Left colon (tissue), 2 donors: ENCODE measurements at places on chromosomes 2 and 18.

GRCh38 chr2:234852941-234853340 is 98.9 kb upstream of the SH3BP4 start:
- DNase-seq: no peak

GRCh38 chr18:26268454-26268853 is 42.2 kb downstream of the TAF4B start:
- no peak for DNase-seq

GRCh38 chr2:182917924-182918323 is 51.5 kb upstream of the FRZB start:
- DNase-seq: no peak

DNA sequence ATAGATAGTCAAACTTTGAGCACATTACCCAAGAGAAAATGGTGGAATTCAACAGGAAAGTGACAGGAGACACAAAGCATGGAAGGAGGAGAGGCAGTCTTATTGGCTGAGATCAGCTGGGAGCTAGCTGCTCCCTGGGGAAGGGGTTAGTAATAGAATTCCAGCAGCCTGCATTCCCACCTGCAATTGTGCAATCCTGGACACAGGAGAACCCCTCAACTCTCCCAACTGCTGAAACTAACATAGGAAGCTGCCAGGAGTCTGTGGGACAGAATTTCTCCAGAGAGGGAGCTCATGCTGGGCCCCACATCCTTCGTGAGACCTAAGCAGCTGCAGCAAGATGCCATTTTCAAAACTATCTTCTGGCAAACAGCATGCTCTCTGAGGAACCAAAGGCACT is 69.8 kb upstream of the ACVR1C start:
- DNase-seq: no peak

DNA sequence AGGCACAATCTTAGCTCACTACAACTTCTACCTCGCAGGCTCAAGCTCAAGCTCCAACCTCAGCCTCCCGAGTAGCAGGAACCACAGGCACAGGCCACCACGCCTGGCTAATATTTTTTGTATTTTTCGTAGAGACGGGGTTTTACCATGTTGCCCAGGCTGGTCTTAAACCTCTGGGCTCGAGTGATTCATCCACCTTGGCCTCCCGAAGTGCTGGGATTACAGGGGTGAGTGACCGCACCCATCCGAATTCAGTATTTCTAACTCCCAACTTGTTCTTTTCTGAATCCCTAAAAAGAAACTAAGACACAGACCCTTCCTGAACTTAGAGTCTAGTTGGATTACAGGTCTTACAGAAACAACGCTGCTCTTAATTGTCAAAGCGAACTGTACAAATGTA is 32.3 kb upstream of the ACSL3 start:
- no peak for DNase-seq

- DNase-seq: no peak
Observed at GRCh38 chr2:46643951-46644350, 164.6 kb downstream of the TMEM247 start.

DNA sequence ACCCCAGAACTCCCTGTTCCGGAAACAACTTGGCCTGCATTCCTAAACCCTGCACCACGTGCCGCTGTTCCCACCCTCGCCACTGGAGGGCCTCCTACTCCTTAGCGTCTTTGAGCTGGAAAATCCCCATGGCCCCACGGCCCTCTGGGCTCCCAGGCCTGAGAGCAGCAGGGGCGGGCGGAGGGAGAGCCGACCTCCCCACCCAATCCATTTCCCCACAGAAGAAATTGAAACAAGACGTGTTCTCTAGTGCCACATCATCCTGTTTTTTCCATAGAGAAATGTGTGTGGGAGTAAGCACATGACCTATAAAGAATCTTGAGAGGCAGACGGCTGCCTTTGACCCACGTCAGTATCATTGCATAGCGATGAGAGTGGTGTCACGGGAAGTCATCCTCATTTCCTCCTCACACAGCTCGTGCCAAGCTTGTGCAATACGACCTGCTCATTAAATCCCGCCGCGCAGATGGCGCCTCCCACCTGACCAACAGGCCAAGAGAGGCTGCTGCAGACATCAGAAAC is 79.2 kb downstream of the LAMA1 start:
- peak; percentile 61 for DNase-seq

DNA sequence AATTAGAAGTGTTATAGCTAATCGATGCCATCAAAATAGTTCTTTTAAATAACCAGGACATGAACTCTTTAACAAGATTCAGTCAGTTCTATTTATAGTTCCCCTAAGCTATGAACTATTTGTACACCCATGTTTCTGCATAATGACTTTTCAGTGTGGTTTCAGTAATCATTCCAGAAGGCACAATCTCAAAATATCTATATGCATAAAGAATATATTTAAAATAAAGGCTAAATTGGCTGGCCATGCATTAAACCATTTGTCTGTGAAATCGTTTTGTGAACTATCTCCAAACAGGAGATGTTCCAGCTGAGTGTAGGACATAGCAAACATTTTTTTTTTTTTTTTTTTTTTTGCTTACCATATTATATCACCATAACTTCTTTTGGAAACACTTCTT is 719.3 kb downstream of the PLCL1 start:
- no peak for DNase-seq

- no peak for DNase-seq
Observed at GRCh38 chr2:10658041-10658913, 31.5 kb downstream of the NOL10 start.

DNA sequence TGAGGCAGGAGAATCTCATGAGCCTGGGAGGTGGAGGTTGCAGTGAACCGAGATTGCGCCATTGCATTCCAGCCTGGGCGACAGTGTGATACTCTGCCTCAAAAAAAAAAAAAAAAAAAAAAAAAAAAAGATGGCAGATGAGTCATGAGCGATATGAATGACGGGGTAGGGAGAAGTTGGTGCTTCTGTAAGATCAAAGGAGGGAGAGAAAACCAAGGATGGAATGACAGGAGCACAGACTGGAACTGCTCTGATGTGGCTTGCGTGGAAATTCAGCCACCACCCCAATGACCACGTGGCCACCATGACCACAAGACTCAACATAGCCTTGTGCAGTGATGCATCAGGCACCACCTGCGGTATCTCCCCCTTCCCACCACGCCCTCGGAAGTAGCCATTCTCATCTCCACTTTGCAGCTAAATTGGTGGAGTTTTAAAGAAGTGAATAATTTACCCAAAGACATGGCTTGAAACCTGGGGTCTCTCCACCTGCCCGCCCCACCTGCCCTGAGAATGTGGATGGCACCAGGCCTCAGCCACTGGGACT is 96.0 kb downstream of the ACKR3 start:
- DNase-seq: no peak

DNA sequence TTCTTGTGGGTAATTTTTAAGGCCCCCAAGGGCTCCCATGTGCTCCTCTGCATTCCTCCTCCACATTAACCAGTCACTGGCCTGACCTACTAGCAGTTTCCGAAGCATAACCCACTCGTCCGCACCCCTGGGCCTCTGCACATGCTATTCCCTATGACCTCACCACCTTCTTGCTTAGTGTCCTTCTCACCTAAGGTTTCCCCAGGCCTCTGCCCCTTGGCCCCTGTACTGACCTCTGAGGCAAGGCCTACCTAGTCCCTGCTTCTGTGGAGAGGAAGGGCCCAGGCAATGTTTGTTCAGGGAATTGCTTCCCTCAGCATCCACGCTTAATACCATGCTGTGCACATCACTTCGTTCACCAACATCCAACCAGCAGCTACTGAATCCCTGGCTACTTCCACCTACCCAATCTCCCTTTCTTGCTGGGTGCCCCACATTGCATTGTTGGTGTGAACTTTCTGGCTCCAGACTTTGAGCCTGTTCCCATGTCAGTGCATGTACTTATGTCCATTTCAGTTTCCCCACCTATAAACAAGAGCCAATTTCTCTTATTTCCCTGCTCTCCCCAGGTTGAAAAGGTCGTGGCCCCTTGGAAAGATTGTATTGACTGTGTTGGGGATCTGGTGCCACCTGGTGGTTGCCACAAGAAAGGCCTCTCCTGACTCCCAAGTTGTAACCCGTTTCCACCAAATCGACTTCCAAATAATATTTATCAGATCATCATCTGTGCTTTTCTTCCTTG is 19.2 kb upstream of the TMEM177 start:
- DNase-seq: no peak

DNA sequence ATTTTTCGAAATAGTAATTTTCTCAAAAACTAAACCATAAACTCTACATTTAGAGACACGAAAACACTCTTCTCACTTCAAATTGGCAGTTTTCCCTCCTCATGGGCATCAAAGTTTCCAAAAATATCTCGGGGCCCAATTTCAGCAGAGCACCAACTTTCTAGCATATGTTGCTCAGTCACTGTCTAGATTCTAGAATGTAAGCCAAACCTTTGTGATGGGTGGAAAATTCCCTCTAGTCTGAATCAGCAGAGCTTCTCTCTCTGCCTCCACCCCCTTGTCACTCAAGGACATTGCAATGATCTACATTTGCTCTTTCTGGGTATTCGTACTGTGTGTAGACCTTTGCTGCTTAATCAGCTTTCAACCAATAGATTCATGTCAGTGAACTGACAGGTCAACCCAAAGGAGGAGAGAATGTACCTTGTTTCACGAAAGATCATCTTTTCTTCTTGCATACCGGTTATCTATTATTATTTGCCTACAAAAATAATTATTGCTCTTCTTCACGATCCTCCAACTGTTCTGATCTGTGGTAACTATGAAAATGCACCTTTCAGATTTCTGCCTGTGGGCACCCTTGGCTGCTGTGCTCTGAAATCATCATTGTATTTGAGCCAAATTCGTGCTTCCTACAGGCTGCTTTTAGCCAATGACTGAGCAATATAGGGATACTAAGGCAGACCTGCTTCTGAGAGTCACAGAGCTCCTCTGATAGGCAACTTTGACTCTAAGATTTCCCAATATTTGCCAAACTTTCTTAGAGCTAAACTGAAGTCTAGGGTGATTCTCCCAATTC is 38.7 kb upstream of the GLS start:
- DNase-seq: no peak

- no peak for DNase-seq
Observed at GRCh38 chr2:75562513-75562864, 1.8 kb upstream of the EVA1A start.

- no peak for DNase-seq
Observed at GRCh38 chr2:9745153-9745899, 97.9 kb upstream of the TAF1B start.
